HFFc6 (cell line): ENCODE measurements at places on chromosomes 4 and X. TPM values are rescaled to one million over a fixed set of nuclear protein-coding genes. Genes with fewer than 3 reads are reported as not detected.

DNA sequence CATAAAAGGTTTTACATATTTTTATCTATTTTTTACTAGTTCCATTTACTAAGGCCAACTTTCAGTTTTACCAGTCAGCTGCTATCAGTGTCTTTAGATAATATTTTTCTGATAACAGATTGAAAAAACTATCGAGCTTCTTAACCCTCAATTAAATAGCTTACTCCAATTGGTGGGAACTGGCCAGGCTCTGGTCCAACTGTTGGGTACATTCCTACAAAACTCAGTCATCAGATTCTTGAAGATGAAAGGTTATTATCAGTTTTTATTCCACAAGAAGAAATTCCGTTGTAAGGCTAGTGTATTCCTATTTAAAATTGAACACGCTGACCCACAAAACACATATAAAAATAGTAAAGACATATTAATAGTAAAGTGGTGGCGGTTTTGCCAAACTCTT, 346.2 kb downstream of the MAPK10 start:
- peak; percentile 33 for DNase-seq

Gene GABRB1
- total RNA-seq: not detected in 3 replicates

DNA sequence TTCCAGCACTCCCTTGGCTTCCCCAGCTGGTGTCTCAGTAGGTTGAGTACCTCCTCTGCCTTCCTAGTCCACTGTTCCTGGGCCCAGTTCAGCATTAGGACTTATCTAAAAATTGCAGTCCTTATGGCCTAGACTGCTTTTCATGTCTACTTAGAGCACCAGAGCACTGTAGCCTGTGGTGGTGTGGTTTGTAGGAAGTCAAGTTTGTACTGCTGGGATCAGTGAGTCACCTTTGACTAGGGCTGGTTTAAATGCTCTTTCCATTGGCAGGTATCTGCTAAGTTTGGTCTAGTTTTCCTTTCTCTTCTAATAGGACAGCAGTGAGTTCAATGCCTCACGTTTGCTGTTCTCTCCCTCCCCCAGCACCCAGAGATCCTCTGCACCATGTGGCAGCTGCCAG, 233.6 kb upstream of the WDFY3 start:
- no peak for DNase-seq

DNA sequence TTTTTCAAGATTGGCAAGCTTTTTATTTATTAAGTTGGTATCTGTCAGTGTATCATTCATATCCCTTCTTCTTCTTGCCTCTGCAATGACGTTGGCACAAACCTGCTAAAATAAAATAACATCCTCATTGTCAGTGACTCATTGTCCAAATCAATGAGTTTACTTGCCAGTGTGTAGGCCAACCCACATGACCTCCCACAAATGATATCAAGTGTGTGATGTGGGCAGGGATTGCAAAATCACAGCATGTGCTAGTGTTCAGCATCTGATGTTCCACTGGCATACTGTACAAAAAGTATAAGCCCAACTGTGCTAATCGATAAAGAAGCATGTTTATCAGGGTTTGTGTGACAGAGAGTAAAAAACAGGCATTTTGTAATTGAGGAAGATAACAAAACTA, 25.5 kb downstream of the GPAT3 start:
- peak; percentile 30 for DNase-seq

Gene MAGEC1
- total RNA-seq: 0.10 TPM in 1 of 3 replicates, not detected in the others

Gene SSX5
- not detected in 3 replicates for total RNA-seq

DNA sequence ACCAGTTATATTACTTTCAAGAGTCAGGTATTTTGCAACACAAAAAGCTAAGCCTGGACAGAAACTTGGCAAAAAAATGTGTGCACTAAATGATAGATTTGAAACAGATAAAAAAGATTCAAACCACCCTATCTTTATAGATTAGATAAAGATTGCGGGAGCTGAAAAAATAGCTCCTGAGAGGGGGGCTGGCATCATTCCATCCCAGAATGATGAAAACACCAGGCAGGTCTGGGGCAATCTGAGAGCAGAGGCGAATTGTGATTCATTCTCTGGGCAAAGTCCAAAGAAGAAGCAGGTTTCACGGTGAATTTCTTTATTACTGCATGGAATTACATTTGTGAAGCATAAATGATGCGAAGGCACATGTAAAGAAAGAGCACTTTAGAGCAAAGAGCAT, 168.5 kb upstream of the DMD start:
- no peak for DNase-seq

Gene GPC3
- not detected in 2 replicates for total RNA-seq

GRCh38 chr4:12956026-12956425, 528.1 kb downstream of the RAB28 start:
- no peak for DNase-seq

- no peak for DNase-seq
These were observed 521.6 kb upstream of the SLIT2 start for GRCh38 chr4:19729886-19730651.

DNA sequence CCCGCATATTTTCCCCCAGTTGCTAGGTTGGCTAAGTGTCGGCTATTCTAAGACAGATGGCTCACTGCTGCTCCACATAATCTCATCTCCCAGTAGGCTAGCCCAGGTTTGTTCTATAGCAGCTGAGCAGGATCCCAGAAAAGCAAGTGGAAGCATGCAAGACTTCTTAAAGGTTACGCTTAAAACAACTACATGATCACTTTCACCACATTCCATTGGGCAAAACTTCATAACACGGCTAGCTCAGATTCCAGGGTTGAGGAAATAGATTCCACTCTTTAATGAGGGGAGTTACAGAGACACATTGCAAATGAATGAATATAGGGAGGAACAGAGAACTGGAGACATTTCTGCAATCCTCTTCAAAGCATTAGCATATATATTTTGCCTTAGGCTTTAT, 12.9 kb upstream of the RAB33B start:
- no peak for DNase-seq
